ENCODE measurements at places on chromosomes 12 and 14.

GRCh38 chr12:112868459-112869041, 38.2 kb upstream of the OAS1 start:
- no peak for DNase-seq

DNA sequence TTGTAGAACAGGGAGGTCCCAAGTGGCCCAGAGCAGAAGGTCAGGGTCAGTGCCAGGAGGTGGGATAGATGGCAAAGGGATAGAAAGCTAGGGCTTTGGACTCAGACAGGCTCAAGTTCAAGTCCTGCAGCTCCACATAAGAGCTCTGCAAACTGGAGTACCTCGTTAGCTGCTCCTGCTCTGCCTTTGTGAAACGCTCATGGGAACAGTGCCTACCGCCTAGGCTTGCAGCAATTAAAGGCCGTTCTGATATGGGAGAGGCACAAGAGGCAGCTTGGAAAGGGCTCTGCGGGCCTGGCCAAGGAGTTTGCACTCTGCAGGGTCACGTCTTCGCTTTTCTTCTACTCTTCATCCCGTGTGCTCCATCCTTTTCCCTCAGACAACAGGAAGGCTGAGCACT, 54.1 kb downstream of the MAP1LC3B2 start:
- no peak for DNase-seq

DNA sequence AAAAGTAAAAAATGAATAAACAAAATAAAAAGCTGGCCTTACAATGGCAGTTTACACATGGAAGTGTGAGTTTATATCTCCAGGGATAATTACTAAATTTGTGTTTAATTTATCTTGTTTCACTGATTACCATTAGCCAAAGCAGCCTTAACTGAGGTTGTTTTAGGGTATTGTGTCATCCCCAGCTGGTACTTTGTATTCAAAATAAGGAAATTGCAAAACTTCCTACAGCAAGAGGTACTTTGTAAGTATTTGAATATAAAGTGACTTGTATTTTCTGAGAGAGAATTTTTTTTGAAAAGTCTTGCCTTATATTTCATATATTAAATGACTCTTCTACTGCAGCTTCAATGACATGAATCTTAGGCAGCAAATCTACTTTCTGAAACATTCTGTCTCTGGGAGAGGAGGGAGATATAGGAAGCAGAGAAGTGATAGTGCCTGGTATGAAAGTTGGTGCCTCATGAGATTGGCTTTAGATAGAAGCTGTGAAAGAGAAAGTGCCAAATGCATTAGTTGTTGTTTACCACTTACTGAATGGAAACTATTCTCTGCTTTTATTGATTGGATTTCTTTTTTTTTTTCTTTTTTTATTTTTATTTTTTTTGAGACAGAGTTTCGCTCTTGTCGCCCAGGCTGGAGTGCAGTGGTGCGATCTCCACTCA, 6.7 kb downstream of the FNTB start:
- DNase-seq, result no peak

DNA sequence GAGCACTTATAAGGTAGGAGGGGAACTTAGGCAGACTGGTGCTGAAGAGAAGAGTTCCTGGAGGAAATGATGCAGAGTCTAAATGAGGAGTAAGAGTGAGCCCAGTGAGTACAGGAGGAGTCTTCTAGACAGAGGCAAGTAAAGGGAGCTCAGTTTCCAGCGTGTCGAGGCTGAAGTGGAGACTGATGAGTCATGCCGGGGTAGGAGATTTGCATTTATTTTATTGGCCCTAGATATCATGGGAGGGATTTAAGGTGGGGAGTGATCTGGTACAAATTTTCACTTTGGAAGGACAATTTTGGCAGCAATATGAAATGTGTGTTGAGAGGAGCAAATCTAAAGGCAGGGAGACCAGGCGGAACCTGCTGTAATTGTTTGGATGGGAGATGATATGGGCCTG, 157.5 kb downstream of the TTC8 start:
- DNase-seq, result no peak

DNA sequence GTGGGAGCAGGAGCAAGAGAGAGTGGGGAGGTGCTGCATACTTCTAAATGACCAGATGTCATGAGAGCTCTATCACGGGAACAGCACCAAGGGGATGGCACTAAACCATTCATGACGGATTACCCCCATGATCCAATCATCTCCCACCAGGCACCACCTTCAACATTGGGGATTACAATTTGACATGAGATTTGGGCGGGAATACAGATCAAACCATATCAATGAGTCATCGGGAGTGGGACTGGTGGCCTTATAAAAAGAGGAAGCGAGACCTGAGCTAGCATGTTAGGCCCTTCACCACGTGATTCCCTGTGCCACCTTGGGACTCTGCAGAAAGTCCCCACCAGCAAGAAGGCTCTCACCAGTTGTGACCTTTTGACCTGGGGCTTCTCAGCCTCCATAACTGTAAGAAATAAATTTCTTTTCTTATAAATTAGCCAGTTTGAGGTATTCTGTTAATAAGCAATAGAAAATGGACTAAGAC, 28.7 kb downstream of the COX8C start:
- DNase-seq, result no peak

DNA sequence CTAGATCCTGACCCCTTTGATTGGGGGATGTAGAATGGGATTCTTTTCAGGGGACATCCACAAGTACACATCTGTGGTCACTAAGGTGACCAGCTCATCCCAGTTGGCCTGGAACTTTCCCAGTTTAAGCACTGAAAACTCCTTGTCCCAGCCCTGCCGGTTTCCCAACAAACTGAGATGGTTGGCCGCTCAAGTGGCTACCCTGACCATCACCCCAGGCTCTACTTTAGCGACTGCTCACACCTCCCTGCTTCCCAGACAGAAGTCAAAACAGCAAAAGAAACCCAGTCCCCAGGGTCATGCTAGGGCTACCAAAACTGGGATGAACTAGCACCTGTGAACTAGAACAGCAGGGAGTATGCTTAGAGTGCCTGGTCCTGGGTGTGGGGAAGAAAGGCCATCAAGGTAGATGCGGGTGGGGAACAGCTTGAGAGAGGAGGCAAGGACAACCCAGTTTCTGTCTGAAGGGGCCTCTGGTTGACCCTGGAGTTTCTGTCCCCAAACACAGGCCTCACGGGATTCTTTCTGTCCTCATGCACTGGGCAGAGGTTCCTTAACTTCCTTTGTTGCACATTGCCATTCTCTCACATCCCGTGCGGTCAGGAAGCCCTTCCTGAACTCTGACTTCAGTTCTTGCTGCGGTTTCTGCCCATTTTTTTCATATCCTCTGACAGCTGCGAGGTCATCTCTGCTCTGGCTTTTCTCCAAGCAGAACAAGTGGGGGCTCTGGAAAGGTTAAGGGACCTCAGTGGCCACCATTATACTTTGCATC, 1.6 kb downstream of the LTB4R start:
- no peak for DNase-seq

DNA sequence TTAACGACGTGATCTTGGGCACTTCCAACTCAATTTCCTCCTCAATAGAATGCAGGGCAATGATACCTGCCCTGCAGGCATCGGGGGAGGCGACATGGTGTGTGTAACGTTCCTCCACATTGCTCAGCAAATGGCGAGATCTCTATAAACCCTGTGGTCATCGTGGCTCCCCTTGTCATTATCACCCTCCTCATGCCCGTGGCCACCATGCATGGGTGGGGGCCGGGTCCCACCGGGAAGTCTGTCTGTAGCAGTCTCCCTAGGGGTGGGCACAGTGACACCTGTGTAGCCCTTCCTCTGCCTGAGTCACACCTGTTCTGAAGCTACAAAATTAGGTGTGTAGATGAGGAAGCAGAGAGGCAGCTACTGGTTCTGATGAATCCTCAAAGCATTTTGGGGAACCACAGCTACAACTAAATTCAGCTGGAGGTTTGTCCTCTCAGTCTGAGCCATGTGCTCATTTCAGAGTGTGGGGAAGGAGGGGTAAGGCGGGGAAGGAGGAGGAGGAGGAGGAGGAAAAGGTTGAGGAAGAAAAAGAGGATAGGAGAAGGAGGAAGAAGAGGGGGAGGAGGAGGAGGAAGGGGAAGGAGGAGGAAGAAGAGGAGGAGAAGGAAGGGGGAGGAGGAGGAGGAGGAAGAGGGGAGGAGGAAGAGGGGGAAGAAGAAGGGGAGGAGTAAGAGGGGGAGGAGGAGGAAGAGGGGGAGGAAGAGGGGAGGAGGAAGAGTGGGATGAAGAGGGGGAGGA, 11.0 kb upstream of the CACNA2D4 start:
- no peak for DNase-seq

- DNase-seq, result no peak
Measured at GRCh38 chr12:26425587-26426260, 230.4 kb downstream of the SSPN start.

- DNase-seq, result no peak
Measured at GRCh38 chr14:80468331-80469122, 257.2 kb upstream of the DIO2 start.

- no peak for DNase-seq
Measured at GRCh38 chr14:98803196-98803595, 468.8 kb downstream of the BCL11B start.

DNA sequence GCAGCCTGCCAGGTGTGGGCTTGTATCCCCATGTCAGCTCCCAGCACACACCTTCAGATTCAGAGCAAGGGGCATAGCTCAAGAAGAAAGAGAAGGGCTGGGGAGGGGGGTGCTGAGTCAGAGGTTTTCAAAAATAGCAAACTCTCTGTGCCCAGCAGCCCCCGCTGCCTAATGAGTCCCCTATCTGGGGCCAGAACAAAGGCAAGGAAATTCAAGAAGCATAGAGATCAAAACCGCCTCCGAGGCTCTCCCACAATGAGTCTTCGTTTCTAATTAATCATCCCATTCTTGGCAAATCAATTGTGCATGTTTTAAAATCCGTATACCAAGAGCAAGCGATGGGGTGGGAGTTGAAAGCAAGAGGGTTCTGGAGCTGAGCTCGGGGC, 19.5 kb upstream of the CMKLR1 start:
- no peak for DNase-seq

GRCh38 chr12:98863167-98863566, 218.1 kb downstream of the APAF1 start:
- no peak for DNase-seq

- DNase-seq, result no peak
Measured at GRCh38 chr12:100274291-100274690, 7.3 kb downstream of the SCYL2 start.

DNA sequence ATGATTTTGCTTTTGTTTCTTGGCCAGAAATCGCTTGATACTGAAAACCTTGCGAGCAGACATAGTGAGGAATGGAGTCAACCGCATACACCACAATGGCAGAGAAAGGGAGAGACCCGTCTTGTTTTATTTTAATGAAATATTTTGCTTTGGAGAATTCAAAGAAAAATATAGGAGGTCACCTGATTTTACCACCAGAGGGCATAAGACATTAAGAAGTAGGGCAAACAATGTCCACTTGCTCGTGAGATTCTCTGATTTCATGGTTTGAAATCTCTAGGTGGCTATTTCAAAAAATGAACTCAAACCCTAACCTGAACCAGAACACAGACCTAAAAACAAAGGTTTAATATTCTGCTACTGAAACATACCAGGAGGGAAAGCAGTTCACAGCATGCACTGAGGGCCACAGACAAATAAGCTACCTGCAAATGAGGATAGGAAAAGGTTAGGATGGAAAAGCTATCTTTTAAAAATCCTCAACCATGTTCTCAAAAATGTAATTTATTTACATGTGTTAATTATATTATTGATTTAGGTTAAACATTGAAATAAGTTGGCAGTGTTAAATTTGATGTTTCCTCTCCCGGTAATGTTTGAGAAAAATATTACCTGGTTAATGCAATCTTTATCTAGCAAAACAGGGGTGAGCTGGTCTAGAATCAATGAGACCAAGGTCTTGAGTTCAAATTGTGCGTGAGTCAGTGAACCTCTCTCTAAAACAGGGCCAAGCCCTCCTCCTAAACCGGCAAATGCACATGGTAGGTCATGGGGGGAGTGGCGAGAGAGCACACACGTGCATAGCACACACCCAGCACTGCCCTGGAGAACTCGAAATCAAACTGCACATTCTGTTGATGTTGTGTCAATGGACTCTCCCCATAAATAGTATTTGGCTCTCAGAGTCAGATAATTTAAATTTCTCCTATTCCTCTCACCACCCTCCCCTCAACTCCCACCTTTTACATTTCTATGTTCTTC, 12.5 kb downstream of the IFNG-AS1 start:
- no peak for DNase-seq

DNA sequence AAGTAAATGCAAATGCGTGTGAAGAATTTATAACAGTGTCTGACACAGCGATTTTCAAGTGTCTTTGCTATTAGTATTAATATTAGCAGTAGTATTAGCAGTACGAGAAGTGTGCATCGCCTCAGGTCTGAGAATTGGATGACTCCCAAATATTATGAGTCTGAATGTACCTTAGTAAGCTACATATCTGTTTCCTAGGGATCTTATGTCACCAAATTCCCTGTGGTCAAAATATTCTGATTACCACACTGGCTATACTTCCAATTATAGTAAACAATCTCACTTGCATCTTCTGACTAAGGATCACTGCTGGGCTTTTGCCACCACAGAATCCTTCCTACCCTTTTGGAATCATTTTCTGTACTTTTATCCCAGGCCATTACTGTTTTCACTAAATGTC, 396.0 kb upstream of the MIS18BP1 start:
- DNase-seq, result no peak

- DNase-seq, result no peak
Measured at GRCh38 chr14:61128382-61129167, 147.5 kb downstream of the SLC38A6 start.

GRCh38 chr12:32714772-32715171, 35.7 kb downstream of the DNM1L start:
- DNase-seq, result no peak

DNA sequence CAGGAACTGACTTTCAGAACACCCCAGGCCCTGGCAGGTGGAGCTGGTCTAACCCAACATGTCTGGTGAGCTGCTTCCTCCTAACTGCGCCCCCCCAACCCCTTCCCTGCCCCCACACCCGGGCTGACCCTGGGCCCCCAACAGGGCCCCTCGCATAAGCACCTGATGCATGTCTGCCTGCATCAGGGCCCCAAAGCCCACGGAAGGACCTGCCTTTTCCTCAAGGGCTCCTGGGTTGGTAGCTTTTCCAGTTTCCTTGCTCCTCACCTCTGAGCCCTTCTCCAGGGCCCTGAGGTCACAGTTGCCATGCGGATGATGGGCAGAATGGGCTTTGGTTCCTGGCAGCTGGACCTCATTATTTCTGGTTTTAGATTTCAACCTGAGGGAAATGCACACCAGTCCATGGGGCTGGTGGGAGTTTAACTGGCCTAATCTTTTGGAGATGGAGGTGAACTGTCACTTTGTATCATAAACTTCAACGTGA, 18.5 kb downstream of the TESC start:
- no peak for DNase-seq

- no peak for DNase-seq
Measured at GRCh38 chr12:126042286-126042685, 977.1 kb downstream of the AACS start.

Measured in hindlimb muscle (tissue), 1 donor.